ACHN (cell line): ENCODE measurements at places on chromosomes 1 and 21.

- DNase-seq: no peak
Measured at GRCh38 chr1:203698144-203698543, 66.8 kb upstream of the LAX1 start.

- DNase-seq: no peak
Measured at GRCh38 chr21:34701726-34702125, 32.9 kb downstream of the CLIC6 start.

- peak; percentile 45 for DNase-seq
Measured at GRCh38 chr1:10530756-10531495, 56.2 kb downstream of the PEX14 start.

GRCh38 chr1:113292603-113293255, 97.6 kb upstream of the MAGI3 start:
- no peak for DNase-seq

- no peak for DNase-seq
Measured at GRCh38 chr21:14414932-14415508, 32.1 kb upstream of the HSPA13 start.

GRCh38 chr1:86938450-86938849, 24.0 kb downstream of the HS2ST1 start:
- peak; percentile 26 for DNase-seq
